ENCODE measurements at places on chromosomes 5 and 9.

DNA sequence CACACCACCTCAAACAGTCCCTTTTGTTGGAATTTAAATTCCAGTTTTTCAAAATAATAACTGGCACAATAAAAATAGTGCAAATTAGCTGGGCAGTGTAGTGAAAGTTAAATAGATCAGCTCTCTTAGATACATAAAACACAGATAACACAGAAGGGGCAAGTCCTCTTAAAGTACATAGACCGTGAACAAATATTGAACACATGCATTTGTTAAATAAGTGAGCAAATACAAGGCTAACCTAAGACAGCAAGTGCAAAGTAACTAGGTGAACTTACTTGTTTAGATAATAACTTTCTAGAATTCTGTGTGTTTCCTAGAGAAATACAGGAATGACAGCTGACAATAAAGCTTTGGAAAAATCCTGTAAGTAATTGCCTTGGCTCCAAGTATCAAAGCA, 280.1 kb downstream of the DOCK8 start:
- DNase-seq, result no peak

DNA sequence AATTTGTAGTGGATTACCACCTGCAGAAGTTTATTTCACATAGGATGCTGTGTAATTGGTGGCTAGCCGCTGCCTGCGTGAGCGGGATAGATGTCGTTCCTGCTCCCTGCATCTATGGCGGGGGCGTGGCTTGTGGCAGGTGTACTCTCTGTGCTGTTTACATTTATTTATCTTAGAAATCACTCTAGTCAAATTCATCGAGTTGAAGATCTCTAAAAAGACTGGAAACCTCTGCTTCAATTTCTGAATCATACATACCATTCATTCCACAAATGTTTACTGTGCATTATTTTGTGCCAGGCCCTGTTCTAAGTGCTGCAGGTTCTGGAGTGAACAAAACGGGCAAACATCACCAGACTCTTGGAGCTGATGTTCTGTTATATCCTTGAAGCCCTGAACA, 11.9 kb downstream of the ROPN1L start:
- no peak for DNase-seq

DNA sequence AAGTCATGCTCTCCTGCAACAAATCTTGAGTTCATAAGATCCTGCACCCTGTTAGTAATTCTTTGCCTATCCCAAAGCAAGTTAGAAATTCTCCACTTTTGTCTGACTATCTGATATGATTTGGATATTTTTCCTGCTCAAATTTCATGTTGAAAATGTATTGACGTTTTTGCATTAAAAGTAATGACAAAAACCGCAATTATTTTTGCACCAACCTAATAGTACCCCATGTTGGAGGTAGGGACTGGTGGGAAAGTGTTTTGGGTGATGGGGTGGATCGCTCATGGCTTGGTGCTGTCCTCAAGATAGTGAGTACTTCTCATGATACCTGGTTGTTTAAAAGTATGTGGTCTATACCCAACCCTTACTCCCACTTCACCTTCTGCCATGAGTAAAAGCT, 713.4 kb downstream of the CDH18 start:
- DNase-seq, result no peak

DNA sequence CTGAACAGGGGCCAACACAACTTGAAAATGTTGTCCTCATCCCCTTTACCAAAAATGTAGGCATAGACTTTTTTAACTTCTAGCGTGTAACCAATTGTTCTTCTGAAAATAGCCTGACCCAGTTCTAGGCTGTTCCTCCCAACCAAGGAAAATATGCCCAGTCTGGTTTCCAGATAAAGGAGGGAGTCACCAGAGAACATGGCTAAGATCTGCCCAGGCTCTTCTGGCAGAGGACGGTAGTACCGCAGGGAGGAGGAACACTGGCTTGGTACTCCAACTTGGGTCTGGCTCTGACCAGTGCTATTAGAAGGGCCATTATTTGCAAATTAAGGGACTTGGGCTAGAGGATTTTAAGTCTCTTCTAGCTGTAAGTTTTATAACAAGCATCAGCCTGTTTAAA, 63.1 kb downstream of the GRAMD2B start:
- DNase-seq, result no peak

GRCh38 chr9:121214005-121214404, 12.3 kb upstream of the RAB14 start:
- DNase-seq, result no peak

DNA sequence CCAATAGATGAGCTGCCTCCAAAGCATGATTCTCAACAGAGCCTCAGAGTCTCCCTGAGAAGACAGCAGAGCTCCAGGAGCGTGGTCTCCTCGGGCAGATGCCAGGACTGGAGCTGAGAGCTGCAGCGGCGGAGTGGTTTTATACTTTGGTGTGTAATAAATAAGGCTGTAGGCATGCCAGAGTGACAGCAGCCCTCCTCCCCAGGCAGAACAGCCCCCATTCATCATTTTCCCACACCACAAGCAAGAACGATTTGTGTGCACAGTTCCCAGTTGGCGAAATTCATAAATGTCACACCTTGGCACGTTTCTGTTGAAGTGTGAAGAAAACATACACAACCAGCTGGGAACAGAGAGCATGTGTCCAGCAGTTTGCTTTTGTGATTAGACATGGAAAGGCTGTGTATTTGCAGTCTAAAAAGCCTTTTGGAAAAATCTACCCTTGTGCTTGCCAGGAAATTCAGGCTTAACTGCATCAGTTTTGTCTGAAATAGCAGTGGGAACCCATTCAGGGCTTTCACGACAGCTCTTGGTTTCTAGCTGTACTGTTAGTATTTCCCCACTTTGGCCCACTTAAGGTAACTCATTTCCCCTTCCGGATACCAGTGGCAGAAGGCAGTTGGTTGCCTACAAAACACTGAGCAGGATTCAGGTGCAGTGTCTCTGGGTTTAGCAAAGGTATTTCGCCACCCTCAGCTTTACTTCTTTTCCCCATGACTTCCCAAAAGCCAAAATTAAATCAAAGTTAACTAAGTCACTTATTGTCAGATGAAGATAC, at the start of gene C1QTNF3:
TSS of gene C1QTNF3 (minus strand) at position 115 of the 778 bp plus-strand sequence. CDS start at position 27, 88 bp downstream.
- no peak for DNase-seq

- DNase-seq, result no peak
Observed at GRCh38 chr5:44881266-44881665, 72.5 kb downstream of the MRPS30 start.

GRCh38 chr5:27377626-27378025, 339.2 kb upstream of the CDH9 start:
- no peak for DNase-seq

DNA sequence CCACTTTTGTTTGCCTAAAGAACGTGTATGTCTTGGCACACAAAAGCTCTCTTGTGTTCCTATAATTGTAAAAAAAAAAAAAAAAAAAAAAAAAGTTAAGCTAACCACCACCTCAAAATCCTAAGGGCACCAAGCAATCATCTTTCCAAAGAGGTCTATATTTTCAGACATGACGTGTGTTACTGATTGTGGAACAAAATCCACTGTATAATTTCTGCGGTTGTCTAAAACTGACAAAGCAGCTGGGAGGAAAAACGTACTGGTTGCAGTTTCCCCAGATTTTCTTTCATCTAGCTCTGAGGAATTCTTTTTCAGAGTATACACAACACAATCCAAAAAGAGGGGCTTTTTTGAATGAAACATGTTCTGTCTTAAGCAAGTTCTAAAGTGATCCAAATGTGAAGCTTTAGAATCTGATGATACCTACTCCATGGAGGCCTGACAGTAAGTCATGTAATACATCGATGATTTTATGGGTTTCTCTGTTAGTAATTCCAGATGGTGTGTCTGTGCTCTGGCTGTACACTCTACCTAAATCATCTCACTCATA, 375.6 kb upstream of the NUDT12 start:
- DNase-seq, result no peak

DNA sequence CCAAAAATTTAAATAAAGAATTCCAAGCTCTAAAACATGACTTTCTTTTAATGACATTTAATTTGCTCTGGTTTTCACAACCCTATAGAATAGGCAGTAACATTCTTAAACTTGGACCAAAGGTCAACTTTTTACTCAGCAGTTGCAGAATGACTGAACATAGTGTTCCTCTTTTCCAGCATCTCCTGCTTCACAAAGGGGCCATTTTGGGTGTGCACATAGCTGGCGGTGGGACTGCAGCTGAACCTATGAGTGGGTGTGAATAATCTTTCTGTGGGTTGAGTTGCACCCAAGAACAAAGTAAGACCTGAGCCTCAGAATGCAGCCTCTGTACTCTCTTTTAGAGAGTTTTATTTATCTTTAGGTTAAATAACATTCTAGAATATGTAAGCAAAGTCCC, 96.9 kb upstream of the HAPLN1 start:
- DNase-seq, result no peak

- no peak for DNase-seq
Observed at GRCh38 chr9:87886933-87887505, 4.3 kb downstream of the SPATA31E1 start.

DNA sequence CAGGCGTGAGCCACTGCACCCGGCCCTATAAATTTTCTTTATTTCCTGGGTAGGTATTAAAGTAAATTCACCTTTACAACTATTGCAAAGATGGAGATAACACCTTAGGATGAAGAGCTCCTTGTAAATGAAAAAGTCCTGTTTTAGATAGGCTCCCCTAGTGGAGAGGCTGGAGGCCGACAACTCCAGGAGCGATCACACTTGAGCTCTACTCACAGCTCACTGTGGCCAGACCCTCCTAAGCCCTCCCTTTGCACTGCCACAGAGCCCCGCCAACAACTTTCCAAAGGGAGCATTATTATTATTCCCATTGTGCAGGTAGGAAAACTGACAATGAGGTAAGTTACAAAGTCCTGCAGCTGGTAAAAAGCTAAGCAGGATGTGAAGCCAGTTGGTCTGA, 139.1 kb upstream of the ERCC6L2 start:
- no peak for DNase-seq

DNA sequence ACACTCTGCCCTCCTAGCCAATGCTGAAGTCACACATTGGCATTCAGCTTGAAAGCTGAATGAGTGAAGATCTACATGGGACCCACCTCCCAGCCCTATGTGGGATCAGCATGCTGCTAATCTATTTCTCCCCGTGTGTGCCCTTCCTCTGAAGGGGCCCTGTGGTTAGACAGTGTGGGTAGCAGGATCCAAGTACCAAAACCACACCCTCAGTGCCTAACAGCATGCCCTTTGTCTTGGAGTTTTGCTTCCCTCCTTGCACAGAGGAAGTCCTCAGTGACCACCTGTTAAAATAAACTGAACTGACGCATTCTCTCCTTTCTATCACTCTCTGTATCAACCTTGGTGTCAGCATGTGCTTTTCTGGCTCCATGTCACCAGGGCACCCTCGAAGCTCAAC, 25.0 kb downstream of the SH3TC2 start:
- DNase-seq, result no peak

GRCh38 chr9:36843964-36844363, 190.1 kb downstream of the PAX5 start:
- DNase-seq, result no peak

GRCh38 chr9:113350937-113351336, 1.6 kb downstream of the BSPRY start:
- DNase-seq, result no peak

GRCh38 chr5:71533142-71533541, 54.0 kb upstream of the MCCC2 start:
- DNase-seq, result no peak

DNA sequence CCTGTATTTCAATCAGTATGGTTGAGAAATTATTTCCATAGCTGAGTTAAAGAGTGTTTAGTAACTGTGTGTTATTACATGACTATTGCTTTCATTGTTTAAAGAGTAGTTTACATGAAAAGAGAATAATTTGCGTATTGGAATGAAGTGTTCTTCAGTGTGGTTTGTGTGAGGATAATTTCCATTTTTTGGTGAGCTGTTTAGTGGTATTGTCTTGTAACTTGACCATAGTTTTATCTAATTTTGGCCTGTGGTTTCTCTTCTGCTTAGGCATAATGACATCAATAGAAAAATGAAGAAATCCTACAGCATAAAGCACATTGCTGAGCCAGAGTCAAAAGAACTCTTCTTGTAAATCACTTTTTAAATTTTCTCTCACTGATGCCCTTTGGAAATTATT, 151.2 kb downstream of the SNCAIP start:
- no peak for DNase-seq

DNA sequence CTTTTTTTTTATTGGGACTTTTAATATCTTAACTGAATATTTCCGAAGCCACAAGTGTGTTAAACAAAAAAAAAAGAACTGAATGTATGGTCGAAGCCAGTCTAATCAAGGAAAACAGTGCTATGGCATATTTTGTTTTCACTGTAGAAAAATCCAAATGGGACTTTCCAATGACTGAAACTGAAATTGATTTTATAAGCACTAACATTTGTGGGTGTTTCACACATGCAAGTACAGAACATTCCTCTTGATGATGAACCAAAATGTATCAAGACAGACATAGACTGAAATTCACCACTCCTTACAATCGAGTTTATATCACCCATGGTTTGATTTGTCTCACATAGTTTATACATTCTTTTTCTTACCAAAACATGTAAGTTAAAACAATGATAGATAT, 1026.8 kb downstream of the CDH18 start:
- DNase-seq, result no peak

DNA sequence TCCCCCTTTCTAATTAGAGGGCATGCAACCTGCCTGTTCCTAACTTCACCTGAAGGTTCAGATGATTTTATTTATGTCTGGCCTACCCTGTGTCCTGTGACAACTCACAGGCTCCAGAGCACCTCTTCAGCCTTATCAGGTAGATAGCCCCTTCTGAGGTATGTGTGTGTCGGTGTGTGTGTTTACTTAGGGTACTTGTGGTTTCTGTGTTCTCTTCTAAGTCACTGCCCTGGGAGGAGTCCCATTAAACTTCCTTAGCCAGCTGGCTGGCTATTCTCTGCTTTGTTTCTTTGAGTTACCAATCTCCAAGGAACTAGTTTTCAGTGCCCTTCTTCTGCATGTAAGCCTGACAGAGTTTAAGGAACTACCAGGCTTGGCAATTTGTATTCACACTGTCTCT, 74.9 kb downstream of the UNC13B start:
- no peak for DNase-seq

DNA sequence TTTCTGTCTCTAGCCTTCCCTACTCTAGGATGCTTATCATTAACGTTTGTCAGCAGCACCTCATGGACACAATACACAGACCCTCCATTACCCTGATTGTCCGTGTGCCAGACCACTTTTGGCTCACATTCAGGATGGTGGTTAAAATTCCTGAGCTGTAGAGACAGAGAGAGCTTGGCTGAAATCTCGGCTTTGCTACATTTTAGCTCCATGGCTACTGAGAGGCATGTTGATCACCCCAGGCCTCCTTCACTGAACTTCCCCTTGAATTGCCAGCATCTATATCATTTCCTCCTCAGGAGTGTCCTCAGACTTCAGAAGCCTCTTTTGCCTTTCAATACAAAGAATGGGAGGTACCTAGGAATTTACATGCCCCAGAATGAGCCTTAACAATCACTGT, 104.7 kb upstream of the ISL1 start:
- no peak for DNase-seq

DNA sequence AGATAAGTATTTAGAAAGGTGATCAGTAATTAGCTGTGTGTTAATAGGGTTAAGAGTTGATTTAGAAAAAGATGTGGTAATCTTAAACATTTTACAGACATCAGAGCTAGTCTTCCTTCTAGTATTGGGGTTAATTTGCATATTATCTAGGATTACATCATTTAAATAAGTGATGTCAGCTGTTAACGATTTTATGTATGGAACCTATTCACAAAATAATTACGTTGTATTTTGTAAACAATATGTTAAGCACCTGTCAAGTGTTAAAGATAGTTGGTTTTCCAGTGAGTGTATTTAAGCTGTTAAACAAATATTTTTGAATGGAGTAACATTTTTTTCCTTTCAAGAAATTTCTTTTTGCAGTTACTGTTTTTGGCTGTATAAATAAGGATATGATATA, 2.2 kb downstream of the DCP2 start:
- DNase-seq, result no peak

All from T follicular helper cell (primary cell).